NCI-H1092 (cell line): ENCODE measurements at places on chromosomes 4 and X.

GRCh38 chr4:107497054-107497453, 223.0 kb downstream of the PAPSS1 start:
- no peak for DNase-seq

GRCh38 chr4:142933207-142933606, 87.1 kb upstream of the INPP4B start:
- no peak for DNase-seq

GRCh38 chr4:37978248-37978924, 18.2 kb downstream of the PTTG2 start:
- no peak for DNase-seq

GRCh38 chr4:98873059-98873458, 55.9 kb downstream of the EIF4E start:
- DNase-seq: no peak

DNA sequence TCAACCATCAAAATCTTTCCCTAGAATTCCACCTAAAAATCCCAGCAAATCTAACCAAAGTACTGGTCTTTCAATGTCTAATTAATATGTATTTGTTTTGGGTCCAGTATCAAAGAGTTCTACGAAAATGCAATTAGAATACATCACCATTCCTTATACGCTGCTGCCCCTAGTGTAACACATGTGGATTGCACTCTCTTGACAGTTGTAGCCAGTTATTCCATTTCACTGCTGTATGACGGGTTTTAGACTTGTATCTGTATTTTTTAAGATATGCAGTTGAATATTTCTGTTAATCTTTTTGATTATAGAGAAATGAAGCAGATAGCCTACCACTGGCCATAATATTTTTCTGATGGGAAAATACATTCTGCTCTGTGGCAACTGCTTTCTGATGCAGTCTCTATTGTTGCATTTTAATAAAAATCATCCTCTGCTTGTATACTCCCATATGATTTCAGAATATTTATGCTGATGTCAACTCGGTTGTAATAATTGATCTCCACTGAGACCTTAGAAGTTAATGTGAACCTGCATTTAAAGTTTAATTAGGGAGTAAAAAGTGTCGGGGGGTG, 17.1 kb upstream of the PAGE2B start:
- peak; percentile 36 for DNase-seq

DNA sequence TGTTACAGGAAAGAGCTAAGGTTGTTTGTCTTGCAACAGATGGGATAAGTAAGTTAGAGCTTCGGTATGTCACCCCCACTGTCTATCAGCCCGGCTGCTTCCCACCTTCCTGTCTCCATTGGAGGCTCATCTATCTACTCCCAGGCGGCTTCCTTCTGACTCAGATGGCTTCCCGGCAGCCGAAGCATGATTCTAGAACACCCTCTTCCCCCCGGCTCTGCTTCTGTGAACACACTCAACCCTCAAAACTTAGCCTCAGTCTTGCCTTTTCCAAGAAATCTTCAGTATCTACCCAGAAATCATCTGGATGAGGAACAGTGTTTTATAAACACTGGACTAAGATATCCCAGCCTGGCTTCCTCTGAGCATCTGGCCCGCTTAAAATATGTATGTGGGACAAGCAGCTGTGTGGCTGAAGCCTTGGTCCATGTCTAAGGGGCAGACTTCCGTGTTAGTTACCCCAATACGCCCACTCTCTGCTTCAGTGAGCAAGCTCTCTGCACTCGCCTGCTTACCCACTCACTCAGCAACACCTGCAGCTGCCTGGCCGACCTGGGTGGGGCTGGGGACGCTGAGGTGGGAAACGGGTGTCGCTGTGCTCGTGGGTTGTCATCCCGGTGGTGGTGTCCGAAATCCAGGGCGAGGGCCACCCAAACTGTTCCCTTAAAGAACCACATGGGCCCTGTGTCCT, 12.0 kb upstream of the SLC2A9 start:
- DNase-seq: no peak

GRCh38 chr4:173420324-173420752, 21.4 kb upstream of the SCRG1 start:
- peak; percentile 4 for DNase-seq

DNA sequence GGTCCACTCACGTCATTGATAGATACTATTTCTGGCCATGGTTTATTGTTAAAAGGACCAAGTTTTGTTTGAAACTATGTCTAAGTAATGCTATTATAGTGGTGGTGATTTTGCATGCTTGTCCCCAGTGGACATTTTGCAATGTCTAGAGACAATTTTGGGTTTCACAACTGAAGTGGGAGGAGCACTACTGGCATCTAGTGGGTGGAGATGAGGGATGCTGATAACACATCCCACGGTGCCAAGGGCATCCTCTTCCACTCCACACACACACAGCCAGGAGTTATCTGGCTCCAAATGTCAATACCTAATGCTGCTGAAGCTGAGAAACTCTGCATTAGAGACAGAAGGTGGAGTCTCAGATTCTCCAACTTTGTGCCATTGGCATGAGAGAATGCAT, 131.2 kb downstream of the FRMPD4 start:
- no peak for DNase-seq

GRCh38 chr4:22962295-22962694, 269.6 kb downstream of the GBA3 start:
- DNase-seq: peak; percentile 3

DNA sequence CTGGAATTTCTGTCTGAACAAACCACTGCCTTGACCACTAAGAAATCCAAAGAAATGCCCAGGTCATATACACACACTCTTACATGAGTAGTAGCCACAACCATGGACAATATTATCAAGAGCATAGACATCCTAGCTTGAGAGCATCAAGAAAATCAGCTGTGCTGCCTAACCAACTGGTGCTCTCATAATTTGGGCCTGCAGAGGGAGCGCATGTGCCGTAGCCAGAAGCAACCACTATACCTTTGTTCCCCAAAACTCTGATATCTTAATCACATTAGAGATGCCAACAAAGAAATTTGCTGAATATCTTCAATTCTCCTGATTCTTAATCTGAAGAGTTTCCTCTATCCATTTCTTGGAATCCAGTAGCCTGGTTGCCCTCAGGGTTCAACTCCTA, 163.6 kb downstream of the ZNF674 start:
- no peak for DNase-seq

- DNase-seq: no peak
These were observed 25.4 kb downstream of the ARFIP1 start for GRCh38 chr4:152805071-152805650.

GRCh38 chr4:7658341-7659204, 223.8 kb upstream of the PSAPL1 start:
- peak; percentile 26 for DNase-seq

DNA sequence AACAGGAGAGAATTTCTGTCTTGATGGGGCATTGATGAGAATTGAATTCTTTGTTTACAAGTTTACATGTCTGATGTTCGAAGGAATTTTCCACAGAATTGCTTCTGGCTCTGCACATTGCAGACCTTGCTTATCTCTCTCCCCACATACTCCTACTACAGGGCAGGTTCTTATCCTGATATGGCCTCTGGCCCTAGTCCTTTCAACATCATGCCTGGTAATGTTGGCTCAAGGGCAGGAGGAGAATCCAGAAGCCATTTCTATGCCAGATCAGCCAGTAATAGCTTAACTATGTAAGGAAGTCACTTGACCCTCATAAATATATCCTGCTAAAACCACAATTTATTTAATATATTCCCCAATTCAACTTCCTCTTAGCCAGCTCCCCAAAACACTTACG, 24.3 kb upstream of the TSPAN5 start:
- DNase-seq: no peak

DNA sequence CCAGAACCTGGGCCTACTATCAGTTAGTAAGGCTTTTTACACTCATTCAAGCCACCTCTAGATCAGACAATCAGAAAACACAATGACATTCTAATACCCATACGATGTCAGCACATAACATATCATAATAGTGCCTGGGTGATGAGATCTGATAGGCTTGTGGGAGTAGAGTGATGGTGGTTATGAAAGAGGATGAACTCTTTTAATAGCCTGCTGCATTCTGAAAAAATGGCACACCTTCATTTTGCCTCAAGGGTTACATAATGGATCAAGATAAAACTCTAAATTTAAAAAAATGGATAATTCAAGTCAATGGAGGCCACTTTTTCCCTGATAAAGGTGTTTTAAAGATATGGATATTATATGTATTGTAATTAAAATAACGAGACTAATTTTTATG, 215.6 kb downstream of the MAML3 start:
- DNase-seq: no peak

DNA sequence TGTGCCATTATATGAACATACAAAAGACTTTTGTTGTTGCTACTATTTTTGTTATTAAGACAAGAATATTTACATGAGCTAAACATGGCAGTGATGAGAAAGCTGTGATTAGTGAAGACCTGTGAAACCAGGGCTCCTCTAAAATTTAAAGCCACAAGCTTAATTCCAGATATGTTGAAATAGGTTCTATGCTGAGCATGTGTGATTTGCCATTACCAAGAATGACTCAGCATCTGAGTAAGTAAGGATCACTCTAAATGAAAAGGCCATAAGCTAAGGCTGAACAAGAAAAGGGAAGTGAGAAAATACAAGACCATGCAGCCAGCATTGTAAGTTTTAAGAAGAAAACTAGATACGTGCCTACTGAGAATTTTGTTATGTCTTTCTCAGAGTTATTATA, 75.9 kb upstream of the CAMK2D start:
- DNase-seq: no peak

DNA sequence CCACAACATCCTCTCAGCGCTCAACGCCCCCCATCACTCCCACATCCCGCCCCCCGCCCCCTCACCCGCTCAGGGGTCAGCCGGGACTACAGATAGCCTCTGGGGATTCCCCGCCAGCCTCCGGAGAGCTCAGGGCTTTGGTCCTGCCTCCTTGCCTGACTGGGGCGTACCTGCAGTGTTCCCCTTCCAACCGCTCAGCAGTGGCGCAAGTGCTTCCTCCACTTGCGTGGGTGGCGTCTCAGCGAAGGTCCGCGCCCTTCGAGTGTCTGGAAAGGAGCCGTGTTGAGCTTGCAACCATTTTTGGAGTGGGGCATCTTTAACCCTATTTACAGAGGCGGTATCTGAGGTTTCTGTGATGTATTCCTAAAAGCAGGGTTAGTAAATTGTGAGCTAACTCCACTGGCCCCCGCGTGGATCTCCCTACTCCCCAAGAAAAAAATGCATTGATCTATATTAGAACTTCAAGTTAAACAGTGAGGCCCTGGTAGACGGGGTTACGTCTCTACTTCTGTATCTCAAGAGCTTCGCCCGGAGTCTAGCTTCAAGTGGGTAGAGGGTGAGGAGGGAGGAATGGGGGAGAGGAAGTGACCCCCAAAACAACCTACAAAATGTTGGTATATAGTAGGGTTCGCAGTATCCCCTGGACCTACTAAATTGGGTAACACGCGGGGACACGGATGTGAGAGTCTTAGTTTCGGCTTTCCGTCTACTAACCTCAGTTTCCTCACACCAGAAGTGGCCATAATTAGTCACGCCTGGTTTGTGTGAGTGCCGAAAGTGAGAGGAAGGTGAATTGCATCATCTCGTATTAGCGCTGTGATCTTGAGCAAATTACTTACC, 16.1 kb downstream of the NKX3-2 start:
- no peak for DNase-seq
